Stimulated activated CD4-positive, alpha-beta T cell treated with anti-CD3 and anti-CD28 coated beads, TNF-alpha, amount 100 ng/mL, for 4 hours (primary cell): ENCODE measurements at places on chromosomes 1 and 21.

GRCh38 chr21:33261635-33262034 is 4.5 kb upstream of the IL10RB start:
- no peak for DNase-seq

DNA sequence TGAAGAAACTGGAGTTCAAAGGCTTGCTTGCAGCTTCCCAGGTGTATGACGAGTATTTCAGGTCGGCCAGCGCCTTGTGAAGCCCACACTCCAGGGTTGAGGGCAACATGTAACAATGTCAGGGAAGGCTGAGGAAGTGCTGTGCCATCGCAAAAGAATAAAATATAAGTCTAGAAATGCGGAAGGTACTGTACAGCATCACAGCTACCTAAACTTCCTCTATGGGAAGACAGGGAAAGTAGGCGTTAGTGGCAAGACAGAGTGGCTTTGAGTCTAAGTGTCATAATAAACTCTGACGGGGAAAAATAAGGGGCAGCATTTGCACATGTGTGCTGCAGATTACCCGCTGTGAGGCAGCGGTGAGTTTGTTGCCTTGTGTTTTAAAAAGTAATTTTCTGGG is 28.9 kb downstream of the DOP1B start:
- no peak for DNase-seq

- DNase-seq, result no peak
Observed at GRCh38 chr1:32701421-32701911, 1.1 kb downstream of the SYNC start.

- no peak for DNase-seq
Observed at GRCh38 chr1:220966881-220967611, 87.8 kb downstream of the HLX start.

DNA sequence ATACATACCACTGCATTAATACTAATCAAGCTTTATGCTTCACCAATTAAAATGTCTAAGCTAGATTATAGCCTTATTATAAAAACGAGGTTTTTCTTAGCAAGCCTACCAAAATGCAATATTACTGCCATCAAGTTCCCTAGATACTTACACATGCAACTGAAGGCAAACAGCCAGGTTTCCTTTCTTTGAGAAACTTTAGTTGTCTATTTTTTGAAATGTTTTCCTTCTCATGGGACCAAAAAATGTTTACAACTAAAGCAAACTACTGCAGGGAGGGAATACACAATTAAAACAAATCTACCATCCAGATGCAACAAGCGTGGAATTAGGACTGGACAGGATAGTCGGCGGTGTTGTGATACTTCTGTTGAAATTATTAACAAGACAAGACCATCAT is 1.3 kb downstream of the ZNF644 start:
- no peak for DNase-seq

- DNase-seq, result no peak
Observed at GRCh38 chr1:53737648-53738204, 1.2 kb downstream of the GLIS1 start.

- no peak for DNase-seq
Observed at GRCh38 chr1:46485564-46486431, 3.8 kb upstream of the DMBX1 start.

DNA sequence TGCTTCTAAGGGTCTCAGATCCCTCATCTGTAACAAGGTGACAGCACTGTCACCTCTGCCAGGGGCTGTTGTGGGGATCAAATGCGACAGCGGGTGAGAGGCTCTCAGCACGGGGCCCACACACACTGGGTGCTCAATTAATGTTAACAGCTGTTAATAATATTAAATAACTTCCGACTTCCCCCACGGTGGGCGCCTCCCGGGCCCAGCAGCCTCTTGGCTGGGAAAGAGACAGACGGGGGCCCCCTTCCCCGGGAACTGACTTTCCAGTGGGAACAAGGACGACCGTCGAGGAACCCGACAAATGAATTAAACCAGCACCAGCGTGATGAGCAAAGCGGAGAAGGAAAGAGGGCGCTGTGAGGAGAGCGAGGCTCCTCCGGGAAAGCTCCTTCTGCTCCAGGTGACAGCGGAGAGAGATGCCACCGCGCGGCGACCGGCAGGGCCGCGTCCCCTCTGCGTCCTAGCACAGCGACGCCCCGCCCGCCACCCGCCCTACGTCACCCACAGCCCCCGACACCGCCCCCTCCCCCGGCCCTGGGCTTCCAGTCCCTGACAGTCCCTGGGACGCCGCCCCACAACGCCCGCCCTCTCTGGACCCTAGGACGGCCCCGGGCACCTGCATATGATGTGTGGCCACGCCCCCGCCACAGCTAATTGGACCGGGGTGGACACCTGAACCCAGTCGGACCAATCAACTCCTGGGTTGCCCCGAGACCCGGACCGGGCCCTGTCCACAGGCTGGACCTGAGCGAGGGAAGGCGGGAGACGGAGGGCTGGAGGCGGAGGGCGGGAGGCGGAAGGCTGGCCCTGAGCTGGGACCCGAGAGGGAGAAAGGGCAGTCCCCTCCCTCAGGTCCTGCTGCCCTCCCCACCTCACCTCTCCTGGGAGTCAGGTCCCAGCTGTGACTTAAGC is 38.2 kb downstream of the MATN1 start:
- peak; percentile 8 for DNase-seq

DNA sequence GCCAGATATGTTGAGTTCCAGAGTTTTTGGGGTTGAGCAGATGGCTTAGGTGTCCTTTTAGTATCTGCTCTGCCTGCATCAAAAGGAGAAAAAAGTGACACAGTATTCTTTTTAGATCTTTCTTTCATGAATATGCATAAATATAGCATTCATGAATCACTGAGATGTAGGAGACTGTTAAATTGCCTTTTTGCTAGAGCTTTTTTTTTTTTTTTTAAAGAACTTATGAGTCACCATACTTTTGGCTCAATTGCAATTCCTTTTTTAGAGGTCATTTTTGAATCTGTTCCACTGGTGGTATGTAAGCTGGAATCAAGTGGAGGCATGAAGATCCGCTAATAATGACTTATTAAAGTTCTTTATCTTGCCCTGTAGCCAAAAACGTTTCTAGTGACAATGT is 480.9 kb upstream of the ZRANB2 start:
- no peak for DNase-seq

DNA sequence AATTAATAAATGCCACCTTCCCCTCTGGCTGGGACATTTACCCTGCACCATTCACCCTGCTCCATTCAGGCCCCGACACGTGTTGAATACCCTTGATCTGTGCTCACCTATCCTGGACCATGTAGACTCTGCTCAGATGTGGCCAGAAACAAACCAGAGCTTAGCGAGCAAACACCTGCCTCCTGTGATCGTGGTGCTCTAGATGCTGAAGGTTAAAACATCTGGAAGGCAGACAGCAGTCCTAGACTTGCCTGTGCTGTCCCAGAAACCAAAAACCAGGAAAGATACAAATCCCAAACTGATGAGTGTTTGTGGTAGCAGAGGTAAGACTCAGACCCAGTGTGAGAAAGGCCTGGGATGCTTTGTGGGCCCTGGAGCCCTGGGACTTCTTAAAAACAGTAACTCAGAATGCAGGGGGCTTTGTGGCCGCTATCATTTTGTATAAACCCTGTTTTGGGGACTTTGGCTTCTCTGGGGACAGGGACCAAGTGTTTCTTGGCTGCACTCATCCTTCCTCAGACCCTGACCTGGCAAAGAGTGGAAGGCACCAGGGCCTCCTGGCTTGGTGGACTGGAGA is 99.6 kb downstream of the DMRTB1 start:
- DNase-seq, result no peak

DNA sequence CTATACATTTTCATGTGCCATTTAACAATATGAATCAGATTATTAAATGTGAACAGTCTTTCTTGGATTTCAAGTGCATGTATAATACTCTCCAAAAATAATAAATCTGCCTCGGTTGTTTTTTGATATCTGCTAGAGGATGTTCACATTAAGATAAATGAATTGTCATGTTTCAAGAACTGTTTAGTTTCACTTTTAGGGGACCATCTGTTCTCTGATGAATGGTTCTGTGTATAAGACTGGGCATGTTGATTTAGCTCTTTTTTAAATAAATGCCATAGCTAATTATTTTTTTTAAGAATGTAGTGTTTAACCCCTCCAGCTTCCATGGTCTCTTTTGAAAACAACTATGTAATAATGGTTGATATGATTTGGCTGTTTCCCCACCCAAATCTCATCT is 1245.1 kb upstream of the ADGRL4 start:
- DNase-seq, result no peak

- peak; percentile 82 for DNase-seq
Observed at GRCh38 chr1:172662464-172663109, 3.7 kb downstream of the FASLG start.

GRCh38 chr1:8384577-8384976 is 66.7 kb downstream of the SLC45A1 start:
- no peak for DNase-seq

DNA sequence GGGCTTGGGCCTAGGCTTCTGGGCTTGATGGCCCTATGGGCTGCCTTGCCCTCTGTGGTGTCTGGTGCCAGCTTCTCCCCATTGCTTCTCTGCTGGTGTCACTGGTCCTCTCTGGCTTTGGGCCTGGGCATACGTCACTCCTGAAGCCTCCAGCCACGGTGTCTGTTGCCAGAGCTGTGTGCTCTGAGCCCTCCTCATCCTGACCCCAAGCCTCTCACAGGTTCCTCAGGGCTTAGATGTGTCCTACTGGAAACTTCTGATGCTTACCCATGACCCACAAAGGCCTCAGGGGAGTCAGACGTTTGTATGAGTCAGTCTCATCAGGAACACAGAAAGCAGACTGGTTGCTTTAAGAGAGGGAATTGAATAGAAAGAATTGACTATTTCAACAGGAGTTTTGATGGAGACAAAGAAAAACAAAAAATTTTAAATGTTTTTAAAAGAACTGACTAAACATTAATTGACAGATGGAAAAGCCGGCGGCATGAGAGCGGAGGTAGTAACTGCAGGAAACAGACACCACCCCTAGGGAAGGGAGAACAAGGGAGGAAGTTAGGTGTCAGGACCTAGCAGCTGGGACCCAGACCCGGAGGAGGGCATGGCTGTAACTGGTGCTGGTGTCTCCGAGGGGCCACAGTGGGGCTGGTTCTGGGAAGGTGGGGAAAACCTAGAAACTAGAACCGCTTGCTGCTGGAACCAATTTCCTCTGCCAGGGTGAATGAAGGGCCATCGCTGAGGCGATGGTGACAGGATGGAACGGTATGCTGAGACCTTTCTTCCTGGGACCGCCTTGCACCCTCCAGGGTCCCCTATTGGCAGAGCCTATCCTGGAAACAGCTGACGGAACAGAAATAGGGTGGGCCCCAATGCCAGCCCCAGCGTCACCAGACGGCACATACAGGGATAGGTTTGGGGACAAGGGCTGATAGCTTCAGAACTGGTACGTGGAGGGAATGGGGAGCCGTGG is 40.0 kb upstream of the CITED4 start:
- no peak for DNase-seq

- no peak for DNase-seq
Observed at GRCh38 chr1:245687152-245687635, 532.4 kb downstream of the KIF26B start.

DNA sequence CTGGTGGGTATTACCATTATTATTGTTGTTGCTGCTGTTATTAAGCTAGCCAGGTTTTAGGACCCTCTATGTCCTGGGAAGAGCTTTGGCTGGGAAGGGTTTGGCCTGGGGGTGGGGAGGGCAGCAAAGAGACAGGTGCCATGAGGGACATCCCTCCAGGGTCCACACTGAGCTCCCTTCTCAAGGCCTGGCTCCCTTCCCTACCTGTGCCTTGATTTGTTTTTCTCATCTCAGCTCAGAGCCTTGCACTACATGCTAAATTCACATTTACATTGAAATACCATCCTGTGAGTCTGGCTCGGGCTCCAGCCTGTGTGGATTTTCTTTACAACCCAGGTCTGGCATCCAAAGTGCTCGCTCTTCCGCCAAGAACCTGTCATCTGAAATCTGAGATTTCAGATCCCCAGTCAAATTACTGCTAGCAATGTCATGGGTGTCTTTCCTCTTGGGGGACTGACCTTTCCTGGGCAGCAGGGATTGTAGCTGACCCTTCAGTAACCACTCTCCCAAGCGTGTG is 536.3 kb downstream of the PTPRU start:
- DNase-seq, result no peak
